LoVo (cell line): ENCODE measurements at places on chromosomes 3 and 15.

DNA sequence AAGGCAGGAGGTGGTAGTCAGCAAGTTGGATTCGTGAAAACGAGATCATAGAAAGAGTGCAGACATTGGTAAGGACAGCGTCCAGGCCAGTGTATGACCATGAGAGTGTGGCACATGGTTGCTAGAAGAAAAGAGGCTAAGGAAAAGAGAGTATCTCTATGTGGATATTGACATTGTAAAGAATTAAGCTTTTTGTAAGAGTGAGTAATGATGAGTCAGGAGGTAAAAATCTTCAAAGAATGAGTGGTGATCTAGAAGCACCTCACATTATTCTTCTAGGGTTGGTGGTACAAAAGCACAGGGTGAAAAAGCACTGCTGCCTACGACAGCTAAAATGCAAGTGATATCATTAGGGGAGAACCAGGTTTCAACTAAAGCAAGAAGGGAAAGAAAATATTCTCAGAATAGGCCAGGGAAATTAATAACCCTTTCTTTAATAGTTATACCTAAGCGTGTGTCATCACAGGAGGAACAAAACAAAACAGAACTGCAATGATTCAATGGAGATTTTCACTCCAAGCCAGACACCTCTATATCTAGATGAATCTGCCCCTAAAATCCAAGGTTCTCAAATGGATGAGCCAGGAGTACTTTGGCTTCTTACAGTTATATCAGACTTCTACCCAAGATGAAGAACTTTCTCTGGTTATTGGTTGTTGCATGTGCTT lies 884.7 kb downstream of the NAALADL2 start:
- no peak for DNase-seq

DNA sequence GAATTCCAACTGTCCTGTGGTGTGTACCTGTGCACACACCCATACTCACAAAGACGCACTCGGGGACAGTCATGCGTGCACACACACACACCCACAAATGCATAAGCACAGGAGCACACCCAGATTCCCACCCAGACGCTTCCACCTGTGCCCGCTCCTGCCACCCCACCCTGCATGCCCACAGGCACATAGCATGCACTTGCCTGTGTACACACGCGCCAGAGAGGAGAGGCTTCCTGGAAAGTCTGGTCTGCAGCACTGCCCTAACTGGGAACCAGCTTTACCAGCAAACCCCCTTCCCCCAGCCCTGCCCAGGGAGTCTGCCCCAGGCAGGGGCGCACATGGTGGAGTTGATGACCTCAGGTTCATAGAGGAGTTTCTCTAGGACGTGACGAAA lies 246.2 kb downstream of the UACA start:
- DNase-seq, result no peak

- DNase-seq, result no peak
Measured at GRCh38 chr3:133865136-133865855, 30.4 kb downstream of the RAB6B start.

DNA sequence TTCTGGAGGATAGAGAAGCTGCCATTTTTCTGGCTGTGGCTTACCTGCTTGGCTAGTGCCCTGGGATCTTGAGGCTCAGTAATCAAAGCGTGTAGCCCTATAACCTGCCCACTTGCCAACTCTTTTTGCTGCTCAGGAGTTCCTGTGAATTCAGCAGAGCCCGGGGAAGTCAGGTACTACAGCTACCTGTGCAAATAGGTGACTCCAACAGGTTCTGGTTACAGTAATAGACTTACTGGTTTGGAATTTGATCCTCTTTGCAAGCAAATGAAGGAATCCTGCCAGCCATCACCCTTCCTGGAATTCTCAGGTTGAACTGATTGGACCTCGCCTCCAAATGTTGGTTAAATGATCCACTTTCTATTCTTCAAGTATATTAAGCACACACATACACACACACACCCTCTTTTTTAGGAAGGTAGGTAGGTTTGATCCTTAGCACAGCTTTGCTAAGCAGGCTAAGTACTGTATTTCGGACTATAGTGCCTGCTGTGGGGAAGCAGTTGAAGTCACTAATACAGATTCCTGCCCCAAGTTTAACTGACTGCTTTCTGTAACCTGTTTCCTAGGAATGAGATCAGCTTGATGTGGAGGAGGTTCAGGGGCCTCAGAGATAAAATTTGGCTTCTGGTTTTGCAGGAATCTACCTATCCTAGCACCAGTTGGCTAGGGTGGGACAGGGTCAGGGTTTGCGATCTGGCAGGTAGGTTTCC lies 2.3 kb downstream of the PPCDC start:
- no peak for DNase-seq

GRCh38 chr3:39028546-39028945 lies 23.2 kb downstream of the SCN11A start:
- DNase-seq, result no peak

- DNase-seq, result no peak
Measured at GRCh38 chr3:73018790-73019441, 22.3 kb downstream of the PPP4R2 start.

DNA sequence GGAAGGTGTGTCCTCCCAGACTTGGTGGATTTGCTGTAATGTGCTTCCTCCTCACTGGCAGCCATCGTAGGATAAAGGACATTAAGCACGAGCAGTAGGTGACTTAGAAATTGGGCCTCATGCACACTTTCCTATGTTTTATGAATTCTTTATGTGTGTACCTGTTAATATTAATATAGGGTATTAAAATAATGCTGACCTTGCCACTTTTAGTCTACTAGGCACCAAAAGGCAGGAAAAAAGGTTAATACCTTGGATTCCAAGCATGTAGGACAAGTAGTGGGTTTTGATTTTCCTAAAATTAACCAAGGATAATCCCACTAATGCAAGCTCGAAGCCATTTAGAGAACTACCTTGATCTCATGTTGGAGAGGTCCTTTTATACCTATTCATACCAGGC lies 55.9 kb downstream of the ADAMTSL3 start:
- no peak for DNase-seq

GRCh38 chr3:140433431-140433830 lies 244.4 kb upstream of the TRIM42 start:
- DNase-seq, result no peak

DNA sequence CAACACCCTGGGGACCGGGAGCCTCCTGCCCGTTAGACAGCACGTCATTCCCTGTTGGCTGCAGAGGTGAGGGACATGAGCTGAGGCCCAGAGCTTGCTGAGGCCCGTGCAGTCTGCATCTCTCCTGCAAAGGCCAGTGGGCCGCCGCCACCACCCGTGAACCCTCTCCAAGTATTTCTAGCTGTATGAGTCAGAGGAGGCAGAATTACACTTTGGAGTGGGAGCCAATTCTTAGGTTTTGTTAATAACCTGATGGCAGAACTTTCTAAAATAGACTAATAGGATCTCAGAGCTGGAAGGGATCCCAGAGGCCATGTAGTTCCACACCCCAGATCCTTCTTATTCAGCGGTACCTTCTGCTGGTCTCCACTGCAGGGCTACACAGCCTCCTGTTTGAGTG lies 335.2 kb upstream of the CTDSPL start:
- no peak for DNase-seq

DNA sequence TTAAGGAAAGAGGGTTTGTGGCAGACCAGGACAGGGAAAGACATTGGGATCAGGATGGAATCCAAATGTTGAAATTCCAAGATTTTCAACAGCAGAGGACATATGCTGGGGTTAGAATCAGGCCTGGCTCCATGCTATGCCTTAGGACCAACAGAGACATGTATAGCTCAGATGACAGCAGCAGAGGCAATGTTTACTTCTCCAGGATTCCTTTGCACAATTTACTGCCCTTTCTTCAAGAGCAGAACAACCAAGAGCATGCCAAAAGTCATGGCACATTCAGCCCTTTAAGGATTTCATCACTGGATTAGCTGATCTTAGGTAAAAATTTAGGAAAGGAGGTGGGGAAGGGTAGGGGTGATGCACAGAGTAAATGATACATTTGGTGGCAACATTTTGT lies 69.6 kb upstream of the GSK3B start:
- no peak for DNase-seq

DNA sequence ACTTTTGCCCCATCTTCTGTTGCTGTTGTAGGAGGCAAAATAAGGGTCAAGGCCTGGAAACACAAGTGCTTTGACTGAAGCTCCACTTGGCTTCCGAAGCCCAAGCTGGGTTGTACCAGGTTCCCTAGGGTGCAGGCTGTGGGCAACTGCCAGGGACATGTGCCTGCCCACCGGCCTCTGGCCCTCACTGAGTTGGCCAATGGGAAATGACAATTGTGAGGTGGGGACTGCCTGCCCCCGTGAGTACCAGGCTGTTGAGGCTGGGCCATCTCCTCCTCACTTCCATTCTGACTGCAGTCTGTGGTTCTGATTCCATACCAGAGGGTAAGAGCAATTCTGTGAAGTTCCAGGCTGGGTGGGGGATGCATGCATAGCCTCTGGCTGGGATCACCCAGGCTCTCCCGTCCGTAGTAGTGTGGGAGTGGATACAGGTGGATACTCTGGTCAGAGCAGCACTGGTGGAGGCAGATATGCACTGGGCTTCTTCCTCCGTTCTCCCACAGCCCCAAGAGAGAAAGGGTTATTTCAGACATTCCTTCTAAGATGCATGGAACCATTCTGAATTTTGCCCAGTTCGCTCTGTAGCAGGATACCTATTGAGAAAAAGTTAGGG lies at the start of gene ADIPOQ:
TSS of gene ADIPOQ (plus strand) at position 285 of the 613 bp plus-strand sequence. CDS start 10,349 bp downstream, outside the sequence.
- DNase-seq, result no peak

- DNase-seq, result no peak
Measured at GRCh38 chr3:195825857-195826804, 14.4 kb upstream of the MUC4 start.

DNA sequence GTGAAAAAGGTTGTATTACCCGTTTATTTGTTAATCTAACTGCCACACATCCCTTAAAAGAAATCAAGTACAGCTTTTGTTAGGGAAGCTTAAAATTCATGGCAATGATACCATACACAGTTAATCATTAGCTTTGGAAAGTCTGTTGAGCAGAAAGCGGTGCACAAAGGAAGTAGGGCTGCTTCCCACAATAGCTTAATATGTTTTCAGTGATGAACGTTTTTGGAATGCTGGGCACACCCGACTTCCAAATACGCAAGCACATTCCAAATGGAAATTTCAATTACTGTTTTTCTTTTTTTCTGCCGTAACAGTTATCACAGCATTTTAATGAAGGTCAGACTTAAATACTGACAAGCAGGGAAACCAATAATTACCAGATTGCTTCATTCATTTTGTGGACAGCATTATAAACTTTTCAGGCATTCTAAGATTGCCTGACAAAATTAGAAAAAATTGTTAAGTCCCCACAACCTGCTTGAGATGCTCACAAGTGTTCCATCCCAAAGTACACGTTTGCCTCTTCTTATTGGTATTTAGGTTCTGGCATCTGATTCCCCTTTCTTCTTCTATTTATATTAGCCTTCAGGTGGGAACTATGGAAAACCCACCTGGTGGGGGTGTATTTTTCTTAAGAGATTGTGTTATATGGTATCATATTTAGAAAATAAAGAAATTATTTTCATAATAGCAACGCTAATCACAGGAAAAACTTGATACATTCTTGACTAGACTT lies 1.1 kb upstream of the ECT2 start:
- peak; percentile 90 for DNase-seq

- DNase-seq, result peak; percentile 47
Measured at GRCh38 chr3:135513106-135514059, 452.1 kb upstream of the PPP2R3A start.

- no peak for DNase-seq
Measured at GRCh38 chr3:99625643-99626416, 12.6 kb upstream of the COL8A1 start.

DNA sequence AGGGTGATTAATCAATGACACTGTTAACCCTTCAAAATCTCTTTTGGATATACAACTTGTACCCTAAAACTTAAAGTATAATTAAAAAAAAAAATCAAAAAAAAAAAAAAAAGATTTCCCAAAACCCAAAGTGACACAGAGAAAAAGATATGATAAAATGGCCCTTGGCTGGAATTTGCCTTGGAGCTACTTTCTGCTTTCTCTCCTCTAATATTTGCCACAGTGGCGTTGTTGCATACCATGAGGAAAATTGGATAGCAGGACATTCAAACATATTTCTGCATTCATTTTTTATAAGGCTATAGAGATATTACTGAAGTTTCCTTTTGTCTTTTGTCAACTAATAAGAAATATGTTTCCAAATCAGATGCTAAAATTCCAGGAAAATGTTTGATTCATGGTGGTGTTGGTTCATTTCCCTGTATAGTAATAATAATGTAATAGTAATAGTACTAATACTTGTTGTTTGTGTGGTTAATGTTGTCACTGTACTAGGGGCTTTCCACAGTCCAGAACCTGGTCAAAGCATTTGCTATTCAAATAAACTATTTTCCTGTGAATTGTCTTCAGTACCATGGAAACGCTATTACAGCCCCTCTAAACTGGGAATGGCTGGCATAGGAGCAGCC lies 441.3 kb upstream of the THBS1 start:
- DNase-seq, result no peak

DNA sequence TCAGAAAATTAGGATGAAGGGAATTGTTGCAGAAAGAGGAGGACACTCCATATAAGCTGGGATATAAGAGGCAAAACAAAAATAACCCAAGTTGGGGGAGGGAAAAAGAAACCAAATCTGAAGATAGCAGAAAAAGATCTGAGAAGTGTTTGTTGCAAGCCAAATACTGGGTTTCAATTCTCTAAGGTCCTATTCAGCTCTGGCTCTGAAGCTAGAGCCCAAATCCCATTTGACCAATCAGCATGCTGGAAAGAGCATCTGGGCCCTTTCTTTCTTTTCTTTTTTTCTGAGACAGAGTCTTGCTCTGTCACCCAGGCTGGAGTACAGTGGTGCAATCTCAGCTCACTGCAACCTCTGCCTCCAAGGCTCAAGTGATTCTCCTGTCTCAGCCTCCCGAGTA lies 17.3 kb downstream of the IGDCC3 start:
- DNase-seq, result no peak

DNA sequence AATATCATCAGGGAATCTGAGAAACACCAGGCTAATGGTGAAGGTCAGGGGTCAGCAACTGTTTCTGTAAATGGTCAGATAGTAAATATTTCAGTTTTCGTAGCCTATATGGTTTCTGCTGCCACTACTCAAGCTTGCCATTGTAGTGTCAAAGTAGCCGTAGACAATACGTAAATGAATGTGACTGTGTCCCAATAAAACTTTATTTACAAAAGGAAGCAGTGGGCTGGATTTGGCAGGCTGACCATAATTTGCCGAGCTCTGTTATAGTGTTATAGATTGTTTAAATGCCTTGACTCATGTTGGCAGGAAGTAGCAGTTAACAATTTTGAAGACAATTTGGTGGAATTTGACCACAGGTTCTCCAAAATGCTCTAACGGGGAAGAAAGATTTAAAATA lies 548.2 kb downstream of the FOXP1 start:
- DNase-seq, result peak; percentile 41

DNA sequence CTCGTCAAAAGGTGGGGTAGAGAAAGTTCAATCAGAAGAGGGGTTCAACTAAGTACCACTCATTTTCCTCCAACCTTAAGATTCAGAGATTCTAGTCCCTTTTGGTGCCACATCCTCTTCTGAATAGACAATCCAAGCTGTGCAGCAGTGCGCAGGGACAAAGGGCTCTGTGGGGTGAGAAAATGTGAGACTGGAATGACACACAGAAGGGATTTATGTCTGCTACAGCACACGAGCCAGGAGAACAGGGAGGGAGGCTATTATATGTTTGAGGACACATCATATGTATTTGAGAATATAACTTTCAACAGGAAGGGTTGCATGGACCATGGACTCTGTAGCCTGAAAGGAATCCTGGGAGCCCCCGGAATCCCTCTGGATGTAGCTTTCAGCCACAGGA lies 33.0 kb downstream of the LSM3 start:
- no peak for DNase-seq
